Activated T-helper 1 cell treated with Interleukin-2 at 50 U/mL for 16 hours (primary cell): ENCODE measurements at places on chromosomes 2 and 18.

DNA sequence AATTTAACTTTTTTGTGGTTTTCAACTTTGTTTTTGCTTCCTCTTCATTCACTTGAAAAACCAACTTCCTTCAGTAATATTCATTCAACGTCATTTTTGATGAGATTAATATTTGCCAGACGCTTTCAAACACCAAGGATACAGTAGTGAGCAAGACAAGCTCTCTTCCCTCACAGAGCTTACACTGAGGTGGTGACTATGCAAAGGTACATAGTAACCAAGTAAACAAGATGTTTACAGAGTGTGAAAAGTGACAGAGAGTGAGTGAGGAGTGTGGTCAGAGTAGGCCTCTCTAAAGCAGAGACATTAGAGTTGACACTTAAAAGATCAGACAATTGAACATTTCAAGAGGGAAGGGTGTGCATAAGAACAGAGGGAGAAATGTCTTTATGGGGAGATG lies 155.5 kb downstream of the TMEM247 start:
- DNase-seq, result no peak

- DNase-seq, result no peak
These were observed 21.3 kb downstream of the PPP3R1 start for GRCh38 chr2:68231061-68231372.

DNA sequence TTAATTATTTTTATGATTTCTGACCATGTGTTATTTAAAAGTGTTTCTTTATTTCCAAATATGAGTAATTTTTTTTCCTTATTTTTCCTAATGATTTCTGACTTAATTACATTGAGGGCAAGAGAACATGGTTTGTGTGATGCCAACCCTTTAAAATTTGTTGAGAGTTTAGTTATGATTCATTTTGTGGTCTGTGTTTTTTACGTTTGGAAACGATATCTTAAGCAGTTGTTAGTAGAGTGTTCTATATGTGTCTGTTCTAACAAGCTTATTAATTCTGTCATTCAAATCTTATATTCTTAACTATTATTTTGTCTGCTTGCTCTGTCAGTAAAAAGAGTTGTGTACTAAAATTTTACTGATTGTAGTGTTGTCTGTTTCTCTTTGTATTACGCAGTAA lies 15.0 kb downstream of the NAB1 start:
- no peak for DNase-seq

GRCh38 chr18:63619661-63620060 lies 24.4 kb downstream of the SERPINB4 start:
- DNase-seq, result no peak

DNA sequence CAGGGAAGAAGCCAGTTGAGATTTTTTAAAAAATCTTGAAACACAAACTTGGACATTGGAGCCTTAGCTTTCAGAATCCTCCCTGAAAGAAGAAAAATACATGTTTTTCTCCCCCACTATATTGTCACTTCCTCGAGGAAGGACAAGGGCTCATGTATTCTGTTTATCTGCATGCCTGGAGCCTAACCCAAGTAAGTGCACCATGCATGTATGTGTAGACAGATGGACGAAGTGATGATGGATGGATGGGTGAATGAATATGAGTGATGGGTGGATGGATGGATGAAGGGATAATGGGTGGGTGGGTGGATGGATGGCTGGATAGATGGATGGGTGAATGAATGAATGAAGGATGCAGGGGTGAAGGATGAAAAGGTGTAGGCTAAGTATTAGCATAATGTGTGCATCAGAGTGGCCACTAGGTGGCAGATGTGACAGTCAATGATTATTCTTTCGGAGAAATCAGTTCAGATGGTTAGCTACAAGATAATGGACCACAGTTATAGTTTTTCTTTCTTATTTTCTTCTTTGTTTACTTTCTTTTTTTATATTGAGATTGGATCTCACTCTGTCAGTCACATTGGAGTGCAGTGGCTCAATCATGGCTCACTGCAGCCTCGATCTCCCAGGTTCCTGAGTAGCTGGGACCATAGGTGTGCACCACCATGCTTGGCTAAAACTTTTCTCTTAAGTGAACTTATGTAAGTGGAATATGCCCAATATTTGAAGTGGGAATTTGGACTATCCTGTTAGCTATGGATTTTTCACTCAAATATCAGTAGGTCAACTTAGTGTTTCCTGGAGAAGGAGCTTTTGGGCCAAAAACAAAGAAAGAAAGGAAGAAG lies 18.5 kb upstream of the CCDC93 start:
- no peak for DNase-seq

DNA sequence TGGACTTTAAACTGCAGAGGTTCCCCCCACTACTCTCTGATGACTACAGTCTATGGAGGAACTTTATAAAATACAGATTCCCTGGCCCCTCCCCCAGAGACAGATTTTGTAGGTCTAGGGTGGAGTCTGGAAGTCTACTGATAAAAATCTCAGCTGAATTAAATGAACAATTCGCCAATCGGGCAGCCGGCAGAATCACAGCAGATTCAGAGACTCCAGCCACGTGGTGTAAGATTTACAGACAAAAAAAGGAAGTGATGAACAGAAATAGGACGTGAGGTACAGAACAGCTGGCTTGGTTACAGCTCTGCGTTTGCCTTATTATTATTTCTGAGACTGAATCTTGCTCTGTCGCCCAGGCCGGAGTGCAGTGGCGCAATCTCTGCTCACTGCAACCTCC lies 21.4 kb upstream of the MTA3 start:
- DNase-seq, result no peak

- DNase-seq, result no peak
These were observed 38.7 kb downstream of the PLEKHB2 start for GRCh38 chr2:131143803-131144202.

DNA sequence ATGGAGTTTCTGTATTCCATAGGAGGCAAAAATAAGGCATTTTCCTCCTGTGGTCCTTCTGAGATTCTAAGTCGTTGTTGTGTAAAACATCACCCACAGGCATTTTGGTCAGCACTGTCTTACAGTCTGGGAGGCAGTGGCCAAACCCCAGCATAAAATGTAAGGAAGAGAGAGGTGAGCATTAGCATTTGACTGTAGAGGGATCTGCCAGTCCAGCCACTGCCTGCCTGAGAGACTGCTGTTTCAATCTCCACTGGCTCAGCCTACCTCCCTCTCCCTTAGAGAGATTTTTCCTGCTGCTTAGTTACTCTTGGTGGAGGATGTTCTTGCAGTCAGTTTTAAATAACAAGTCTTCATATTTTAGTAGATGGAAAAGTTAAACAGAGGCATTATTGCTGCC lies 77.0 kb downstream of the ARHGEF33 start:
- DNase-seq, result no peak

DNA sequence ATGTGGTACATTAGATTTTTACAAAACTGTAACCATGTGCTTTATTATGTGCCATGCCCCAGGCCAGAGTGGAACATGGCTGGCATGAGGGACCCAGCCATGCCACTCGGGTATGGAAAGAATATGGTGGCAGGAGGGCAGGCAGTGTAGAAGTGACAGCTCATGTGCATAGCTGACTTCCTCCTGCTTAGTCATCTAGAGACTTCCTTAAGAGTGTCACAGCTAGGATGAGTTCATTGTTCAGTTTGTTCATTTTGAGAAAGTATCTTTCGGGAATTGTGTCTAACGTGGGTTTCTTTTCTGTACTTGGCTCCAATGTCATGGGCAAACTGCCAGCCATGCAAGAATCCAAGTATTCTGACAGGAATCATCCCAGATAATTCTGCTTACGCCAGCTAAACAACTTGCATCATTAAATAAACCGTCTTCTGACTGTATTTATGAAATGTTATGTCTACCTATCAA lies 94.3 kb upstream of the ITGB6 start:
- no peak for DNase-seq

- no peak for DNase-seq
These were observed 4.3 kb upstream of the GPR45 start for GRCh38 chr2:105237045-105237765.
